ENCODE measurements at places on chromosomes 13 and 19.

DNA sequence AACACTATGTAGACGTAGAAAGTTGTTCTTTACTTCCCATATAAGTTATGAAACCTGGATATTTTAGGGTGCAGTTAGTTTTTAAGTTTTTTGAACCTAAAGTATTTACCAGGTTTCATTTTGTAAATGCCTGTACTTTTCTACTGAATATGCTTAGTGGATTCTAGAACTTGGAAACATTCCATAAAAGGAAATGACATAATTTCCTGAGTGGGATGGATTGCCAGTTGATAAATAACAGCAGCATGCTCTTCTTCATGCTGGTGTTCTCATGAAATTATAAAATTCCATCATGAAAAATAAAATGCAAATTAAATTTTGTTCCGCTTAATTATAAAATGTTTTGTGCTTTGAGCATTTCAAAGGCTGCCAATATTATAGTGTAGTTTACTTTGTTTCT lies 362.2 kb upstream of the PCDH20 start:
- DNase-seq = no peak

GRCh38 chr19:14762111-14762510 lies 16.2 kb downstream of the ADGRE2 start:
- no peak for DNase-seq

- DNase-seq = no peak
Measured at GRCh38 chr19:46860846-46861690, at the start of gene ARHGAP35. Gene ARHGAP35 (plus strand): TSS chr19:46860997. CDS start chr19:46918676, 57,679 bp downstream.

DNA sequence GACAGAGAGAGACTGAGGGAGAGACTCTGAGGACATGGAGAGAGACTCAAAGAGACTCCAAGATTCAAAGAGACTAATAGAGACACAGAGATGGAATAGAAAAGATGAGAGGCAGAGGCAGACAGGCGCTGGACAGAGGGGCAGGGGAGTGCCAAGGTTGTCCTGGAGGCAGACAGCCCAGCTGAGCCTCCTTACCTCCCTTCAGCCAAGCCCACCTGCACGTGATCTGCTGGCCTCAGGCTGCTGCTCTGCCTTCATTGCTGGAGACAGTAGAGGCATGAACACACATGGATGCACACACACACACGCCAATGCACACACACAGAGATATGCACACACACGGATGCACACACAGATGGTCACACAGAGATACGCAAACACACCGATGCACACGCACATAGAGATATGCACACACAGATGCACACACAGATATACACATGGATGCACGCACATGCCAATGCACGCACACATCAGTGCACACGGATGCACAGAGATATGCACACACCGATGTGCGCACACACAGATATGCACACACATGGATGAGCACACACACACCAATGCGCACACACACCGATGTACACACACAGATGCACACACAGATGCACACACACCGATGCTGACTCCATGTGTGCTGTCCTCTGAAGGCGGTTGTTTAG lies 3.3 kb upstream of the F10 start:
- no peak for DNase-seq

DNA sequence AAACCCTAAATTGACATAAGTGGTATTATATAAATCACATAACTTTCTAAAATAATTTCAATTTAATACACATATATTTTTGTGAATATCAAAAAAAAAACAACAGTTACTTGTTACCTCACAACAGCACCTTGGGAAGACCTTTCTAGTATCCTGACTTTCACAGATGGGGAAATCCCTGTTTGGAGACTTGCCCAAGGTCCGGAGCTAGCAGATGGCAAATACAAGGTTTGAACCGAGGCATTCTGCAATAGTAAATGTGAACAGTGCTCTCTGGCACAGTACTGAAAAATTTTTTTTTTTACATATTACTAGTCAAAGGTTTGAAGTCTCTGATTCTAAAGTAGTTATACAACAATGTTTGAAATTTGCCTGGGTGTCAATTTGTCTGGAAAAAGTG lies 104.5 kb downstream of the SUCLA2 start:
- DNase-seq = no peak

- DNase-seq = no peak
Measured at GRCh38 chr13:110662777-110663443, 43.0 kb downstream of the CARS2 start.
